AML-193 (cell line): ENCODE measurements at places on chromosomes 7 and 10.

- no peak for DNase-seq
Observed at GRCh38 chr10:87930141-87930540, 66.7 kb downstream of the PTEN start.

DNA sequence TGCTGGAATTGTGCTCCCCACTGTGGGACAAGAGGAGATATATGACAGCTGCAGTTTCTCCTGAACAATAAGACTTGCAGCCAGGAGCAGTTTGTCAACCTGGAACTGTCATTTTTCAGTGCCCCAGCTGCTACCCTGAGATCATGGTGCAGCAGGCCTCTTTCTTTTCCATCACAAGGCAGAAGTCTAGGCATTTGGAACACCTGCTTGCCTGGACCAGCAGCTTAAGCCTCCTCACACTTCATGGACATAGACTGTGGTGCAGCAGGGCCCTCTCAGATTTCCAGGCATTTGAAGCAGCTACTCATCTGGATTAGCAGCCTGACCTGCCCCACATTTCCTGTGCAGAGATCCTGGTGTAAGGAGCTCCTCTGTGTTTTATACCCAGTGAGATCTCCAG lies 450.7 kb upstream of the TEX47 start:
- no peak for DNase-seq

DNA sequence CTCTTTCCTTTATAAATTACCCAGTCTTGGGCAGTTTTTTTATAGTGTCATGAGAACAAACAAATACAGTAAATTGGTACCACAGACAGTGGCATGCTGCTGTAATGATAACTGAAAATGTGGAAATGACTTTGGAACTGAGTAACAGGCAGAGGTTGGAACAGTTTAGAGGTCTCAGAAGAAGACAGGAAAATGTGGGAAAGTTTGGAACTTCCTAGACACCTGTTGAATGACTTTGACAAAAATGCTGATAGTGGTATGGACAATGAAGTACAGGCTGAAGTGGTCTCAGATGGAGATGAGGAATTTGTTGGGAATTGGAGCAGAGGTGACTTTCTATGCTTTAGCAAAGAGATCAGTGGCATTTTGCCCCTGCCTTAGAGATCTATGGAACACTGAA lies 1128.4 kb upstream of the POT1 start:
- DNase-seq, result no peak

GRCh38 chr10:45447416-45447815 lies 73.4 kb downstream of the ALOX5 start:
- no peak for DNase-seq

- DNase-seq, result peak; percentile 33
Observed at GRCh38 chr7:134750083-134751062, 29.1 kb upstream of the CALD1 start.

GRCh38 chr10:6174201-6174874 lies 28.4 kb upstream of the PFKFB3 start:
- DNase-seq, result no peak

GRCh38 chr7:25196132-25196896 lies 32.0 kb downstream of the NPVF start:
- no peak for DNase-seq

- no peak for DNase-seq
Observed at GRCh38 chr10:96257944-96258343, 13.4 kb downstream of the BLNK start.

- no peak for DNase-seq
Observed at GRCh38 chr7:86050918-86051317, 592.8 kb upstream of the GRM3 start.

DNA sequence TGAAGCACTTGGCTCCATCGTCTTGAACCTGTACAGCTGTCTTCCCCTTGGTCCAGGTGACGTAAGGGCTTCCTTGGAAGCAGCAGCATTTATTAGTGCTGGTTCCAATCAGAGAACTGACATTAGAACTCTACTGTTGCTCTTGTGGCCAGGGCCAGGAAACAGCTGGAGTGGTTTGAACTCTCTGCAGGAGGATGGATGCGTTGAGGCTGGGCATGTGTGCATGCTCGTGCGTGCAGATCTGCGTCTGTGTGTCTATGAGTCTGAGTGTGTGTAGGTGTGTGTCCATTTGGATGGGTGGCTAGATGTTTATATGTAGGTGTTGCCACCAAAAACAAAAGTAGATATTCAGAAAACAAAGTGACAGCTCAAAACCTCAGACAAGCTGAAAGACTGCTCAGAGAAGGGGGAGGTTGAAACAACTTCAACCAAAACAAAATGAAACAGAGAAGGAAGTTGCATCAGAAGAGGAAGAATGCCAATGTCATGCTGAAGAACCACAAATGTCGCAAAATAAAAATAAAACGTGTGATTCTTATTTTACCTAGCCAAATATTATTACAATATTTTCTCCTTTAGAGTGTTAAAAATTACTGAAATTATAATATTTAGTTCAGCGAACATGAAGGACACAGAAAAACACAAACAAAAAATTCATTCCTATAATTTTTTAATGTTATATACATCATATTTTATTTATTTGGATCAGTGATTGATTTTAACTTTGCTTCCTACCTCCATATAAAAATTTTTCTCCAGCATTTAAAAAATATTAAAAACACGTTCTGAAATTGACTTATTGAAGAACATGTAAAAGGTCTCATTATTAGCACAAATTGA lies 96.1 kb upstream of the MKLN1 start:
- DNase-seq, result peak; percentile 91

DNA sequence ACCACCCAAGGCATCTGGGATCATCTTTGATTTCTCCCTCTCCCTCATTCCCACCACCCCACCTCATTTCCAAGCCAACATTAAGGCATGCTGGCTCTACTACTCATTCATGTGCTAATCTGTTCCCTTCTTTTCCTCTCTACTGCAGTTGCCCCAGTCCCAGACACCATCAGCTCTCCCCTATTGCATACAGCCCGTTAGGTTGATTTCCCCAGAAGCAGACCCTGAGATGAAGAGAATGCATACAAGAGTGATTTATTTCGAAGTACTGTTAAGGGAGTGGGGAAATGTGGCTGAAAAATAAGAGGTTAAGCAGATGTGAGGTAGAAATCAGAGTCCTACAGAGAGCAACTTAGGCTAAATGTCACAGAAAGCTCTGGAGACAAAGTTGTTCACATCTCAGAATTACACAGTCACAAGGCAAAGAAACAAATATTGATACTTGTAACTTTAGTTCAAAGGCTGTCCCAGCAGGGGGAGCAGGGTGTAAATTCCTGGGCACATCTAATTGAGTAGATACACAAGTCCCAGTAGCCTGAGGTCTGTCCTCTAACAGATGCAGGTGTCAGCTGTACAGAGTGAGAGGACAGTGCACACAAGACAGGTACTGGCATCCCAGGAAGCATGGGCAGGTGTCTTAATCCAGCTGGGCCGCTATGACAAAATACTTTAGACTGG lies 20.9 kb downstream of the AKR1D1 start:
- DNase-seq, result no peak

DNA sequence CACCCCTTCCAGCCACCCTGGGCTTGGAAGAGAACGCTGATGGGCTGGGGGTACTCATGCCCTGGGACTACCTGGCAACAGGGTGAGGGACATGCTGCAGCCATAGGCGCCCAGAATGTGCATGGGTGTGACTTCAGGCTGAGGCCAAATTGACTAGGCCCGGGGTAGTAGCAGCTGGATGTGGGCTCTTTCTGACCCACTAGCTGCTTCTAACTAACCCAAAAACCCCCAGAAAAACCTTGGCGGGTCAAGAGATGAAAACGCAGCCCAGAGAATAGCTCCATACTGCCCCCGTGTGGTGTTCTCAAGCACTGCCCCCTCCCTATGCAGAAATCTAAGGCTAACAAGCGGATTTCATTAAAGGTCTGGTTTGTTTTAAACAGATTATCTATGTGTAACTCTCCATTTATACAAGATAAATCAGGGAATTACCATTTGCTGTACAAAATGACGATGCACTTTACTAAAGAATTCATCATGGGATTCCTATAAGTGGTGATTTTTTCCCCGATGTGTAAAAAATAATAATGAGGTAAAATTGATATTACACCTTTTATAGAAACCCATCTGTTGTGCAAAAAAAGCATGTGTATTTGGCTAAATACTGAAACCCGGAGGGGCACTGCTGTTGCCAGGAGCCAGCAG lies 4.2 kb downstream of the SMARCD3 start:
- peak; percentile 46 for DNase-seq

DNA sequence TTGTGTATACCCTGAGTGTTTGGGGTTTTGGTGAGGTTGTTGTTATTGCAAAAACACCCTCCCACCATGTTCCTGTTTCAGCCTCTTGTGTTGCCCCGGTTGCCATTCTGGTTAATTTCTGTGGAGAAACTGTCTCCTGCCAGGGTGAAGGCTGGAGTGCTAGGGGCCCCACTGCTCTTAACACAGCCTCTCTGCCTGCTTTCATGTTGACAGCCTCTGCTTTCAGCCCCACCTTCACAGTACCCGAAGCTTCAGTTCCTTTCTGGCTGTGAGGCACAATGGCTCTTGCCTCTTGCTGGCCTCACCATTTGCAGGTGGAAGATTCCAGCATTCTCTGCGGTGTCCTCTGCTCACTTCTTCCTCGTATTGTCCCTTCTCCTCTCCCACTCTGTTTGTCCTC lies 19.2 kb downstream of the SLC18A2 start:
- DNase-seq, result no peak

DNA sequence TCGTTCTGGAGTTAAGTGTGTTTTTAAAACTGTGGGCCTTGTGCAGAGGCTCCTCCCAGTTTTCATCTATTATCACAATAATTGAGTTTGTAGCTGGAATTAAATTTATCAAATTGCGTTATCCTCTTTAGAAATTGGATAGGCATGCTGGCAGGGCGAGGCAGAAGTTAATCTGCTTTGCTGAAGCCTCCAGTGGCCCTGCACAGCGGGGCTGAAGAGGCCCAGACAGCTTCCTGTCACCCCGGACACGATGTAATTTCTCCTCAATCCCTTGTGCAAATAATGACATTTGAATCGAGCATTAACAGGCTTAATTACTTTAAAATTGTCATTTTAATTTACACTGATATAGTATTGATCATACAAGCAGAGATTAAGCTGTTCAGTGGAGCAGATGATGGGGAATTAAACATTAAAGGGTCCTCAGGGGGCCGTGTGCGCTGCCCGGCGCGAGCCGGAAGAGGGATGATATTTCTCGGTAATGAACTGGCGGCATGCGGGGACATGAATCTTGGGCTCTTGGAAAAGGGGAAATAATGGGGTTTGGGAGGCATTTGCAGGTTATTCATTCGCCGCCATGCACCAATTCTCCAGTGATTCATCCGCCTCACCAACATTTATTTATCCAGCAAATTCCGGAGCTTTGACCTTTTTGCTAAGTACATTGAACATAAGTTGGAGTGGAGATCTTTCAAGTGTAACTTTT lies 118.5 kb downstream of the NKX6-2 start:
- DNase-seq, result no peak

GRCh38 chr7:140016540-140016939 lies 46.2 kb downstream of the PARP12 start:
- no peak for DNase-seq

- DNase-seq, result peak; percentile 83
Observed at GRCh38 chr7:73734619-73735527, 3.7 kb downstream of the ABHD11 start.

DNA sequence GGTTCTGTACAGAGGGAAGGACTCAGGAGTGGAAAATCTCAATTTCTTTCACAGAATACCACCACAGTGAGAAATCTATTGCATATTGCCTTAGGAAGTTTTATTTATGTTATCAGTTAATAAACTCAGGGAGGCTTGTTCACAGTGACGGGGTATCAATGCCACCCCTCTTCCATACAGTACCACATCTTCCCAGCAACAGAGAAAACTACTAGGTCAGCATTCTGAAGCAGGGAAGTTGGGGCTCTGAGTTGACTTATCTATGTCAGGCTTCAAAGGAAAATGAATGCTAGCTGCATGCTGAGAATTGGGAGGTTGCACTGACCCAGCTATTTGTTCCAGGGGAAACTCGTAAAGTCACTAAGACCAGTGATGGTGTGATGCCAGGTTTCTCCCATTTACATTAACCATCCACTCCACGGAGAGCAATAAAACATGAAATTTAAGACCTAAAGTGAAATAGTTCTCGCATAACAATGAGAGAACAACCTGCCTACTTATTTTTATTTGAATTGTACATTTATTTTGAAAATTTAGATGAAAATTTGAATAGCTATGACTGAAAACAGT lies 266.7 kb downstream of the RNLS start:
- DNase-seq, result no peak

DNA sequence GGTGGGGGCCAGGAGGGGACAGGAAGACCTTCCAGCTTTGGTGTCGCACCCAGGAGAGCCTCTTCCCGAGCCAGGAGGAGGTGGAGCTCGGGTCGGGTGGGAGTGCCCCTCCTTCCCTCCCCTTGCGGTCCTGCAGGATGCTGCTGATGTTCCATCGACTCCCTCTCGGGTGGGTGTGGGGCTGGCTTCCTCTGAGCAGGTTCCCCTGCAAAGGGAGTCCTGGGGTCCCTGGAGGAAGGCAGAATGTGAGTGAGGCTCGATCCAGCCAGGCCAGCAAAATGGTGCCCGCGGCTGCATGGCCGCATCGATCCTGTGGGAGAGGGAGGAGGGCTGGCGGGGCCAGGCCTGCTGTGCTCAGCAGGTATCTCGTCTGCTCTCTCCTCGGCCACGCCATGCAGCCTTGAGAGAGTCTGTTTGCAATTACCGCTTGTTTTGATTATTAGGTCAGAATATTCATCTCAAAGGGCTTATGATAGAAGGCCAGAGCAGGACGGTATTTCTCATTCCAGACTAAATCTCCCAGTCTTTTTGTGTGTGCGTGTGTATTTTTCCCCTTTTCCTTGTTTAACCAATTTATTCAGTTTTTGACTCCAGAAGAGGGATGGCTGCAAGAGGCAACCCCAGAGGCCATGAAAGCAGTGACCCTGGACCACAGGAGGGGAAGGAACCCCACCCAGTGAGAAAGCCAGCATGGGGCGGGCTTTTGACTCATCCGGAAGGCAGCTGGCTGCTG lies 137.3 kb upstream of the ZMIZ1 start:
- no peak for DNase-seq

DNA sequence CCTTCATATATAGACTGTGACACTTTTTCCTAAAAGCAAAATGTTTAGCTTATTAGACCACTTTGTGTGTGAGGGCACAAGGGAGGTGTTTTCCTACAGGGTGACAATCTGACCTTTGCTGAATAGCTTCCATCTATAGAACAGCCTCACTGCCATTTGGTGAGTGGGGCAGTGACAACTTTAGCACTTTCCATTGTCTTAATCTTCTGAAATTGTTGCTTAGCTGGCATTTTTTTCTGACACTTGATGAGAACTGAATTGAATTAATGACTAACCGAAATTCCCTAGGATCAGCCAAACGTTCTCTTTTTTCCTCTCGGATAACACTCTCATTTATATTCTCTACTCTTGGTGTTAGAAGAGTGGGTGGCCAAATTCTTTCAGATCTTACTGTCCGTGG lies 30.2 kb downstream of the KDM7A start:
- no peak for DNase-seq

- DNase-seq, result no peak
Observed at GRCh38 chr10:130654726-130655125, 518.5 kb downstream of the GLRX3 start.
